ENCODE measurements at places on chromosomes 1 and 21.

- DNase-seq: no peak
These were observed 41.6 kb downstream of the AK4 start for GRCh38 chr1:65189576-65190115.

DNA sequence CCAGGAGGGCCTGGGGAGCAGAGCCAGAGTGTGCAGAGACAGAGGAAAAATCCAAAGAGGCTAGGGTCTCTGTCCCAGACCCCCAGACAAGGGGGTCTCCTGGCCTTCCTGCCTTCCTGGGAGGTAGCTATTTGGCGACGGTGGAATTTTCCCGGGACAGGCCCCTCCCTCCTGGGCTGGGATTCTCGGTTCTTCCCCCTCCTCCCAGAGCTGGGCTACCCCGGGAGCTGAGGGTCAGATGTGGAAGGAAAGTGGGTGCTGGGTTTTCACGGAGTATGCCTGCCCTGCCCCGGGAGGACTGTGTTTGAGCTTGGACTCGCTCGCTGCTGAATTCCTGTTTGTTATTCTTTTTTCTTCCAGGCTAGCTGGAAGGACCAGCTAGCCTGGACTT lies 759 bp downstream of the AMPD2 start:
- peak; percentile 36 for DNase-seq

DNA sequence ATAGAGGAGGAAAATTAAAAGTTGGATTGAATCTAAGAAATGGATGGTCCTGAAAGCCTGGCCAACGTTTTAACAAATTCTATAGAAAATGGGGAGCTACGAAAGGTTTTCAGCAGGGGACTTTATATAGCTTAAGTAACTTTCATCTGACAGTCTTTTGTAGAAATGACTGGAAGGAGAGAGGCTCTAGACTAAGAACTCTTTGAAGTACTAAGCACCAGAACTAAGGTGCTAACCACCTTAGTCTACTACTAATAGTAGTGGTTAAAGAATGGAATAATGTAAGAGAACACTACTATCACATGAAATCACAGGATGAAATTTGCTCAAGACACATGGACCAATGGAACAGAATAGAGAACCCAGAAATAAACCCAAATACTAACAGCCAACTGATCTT lies 126.1 kb downstream of the DENND1B start:
- DNase-seq: no peak

- DNase-seq: peak; percentile 51
These were observed 13.5 kb downstream of the CITED4 start for GRCh38 chr1:40848530-40849189.

DNA sequence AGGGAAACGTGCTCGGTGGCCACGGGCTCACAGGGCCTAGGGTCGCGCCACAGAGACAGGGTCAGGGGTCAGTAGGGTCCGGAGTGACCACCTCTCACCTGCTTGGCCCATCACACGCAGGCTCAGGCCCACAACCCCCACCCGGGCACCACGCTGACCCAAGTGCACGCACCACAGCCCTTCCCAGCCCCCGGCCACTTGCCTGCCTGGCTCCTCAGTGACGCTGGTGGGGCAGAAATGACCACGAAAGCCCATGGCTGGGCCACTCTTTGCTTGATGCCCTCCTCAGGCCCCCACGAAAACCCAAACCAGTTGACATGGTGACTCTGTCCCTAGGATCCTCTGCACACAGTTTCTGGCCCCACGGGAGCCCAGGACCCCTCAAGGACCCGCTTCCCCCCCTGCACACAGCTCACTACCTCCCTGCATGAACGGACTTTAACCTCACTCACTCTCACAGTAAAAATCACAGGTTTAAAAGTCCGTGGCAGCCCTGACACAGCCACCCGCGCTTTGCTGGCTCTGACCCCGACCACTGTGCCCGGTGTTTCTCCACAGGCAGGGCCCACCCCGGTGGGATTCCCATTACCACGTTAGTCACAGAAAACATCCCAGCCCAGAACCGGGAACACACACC lies 20.7 kb downstream of the NADK start:
- no peak for DNase-seq

DNA sequence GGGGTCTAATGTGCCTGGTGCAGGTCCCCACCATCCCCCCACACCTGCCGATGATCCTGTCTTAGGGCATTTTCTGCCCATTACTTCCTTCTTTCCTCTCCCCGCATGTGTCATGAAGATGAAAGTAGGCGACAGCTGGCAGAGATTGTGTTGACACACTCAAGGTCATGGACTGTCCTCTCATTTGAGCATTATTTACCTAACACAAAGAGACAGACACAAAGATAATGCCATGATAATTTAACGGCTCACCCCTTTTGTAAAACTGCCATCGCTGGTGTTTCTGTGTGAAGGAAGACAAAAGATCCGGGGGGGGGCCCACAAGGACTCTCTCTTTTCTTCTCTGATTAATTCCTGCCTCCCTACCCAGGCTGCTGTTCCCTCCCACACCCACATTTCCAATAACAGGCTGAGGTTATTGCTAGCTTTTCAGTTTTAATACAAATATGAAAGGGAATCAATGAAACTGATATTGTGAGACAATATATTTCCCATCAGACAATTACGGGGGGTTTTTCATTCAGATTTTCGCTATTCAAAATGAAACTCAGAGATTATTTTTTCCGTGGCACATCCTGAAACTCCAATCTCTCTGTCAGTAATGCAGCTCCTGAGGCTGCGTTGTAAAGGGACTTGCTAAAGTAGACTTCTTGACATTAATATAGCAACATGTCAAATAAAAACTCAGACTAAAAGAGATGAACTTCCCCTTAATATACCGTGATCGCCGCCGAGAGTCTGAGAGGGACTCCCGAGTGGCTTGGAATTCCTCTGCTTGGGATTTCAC lies 561.1 kb downstream of the NPHP4 start:
- DNase-seq: no peak

- no peak for DNase-seq
These were observed 21.4 kb upstream of the PTAFR start for GRCh38 chr1:28197682-28198415.

DNA sequence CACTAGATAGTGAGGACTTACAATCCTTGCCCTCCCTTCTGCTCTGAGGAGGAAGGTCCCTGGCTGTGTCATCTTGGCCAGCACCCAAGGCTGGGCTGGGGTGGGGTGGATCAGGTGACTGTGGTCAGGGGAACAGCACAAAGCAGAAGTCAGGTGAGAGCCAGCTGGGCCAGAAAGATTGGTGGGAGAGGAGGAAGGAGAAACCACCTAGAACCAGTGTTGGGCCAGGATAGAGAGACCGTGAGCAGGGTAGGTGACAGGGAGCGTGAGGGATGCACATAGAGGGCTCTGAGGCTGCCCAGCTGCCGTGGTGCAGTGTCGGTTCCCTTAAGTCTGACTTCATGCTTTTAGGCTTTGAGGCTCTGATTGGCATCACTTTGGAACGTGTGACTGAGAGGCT lies 22.7 kb downstream of the NCF2 start:
- no peak for DNase-seq

- DNase-seq: no peak
These were observed 29.3 kb downstream of the SLC5A9 start for GRCh38 chr1:48251821-48252220.

- DNase-seq: no peak
These were observed 300.1 kb downstream of the KCNT2 start for GRCh38 chr1:196308176-196308575.

DNA sequence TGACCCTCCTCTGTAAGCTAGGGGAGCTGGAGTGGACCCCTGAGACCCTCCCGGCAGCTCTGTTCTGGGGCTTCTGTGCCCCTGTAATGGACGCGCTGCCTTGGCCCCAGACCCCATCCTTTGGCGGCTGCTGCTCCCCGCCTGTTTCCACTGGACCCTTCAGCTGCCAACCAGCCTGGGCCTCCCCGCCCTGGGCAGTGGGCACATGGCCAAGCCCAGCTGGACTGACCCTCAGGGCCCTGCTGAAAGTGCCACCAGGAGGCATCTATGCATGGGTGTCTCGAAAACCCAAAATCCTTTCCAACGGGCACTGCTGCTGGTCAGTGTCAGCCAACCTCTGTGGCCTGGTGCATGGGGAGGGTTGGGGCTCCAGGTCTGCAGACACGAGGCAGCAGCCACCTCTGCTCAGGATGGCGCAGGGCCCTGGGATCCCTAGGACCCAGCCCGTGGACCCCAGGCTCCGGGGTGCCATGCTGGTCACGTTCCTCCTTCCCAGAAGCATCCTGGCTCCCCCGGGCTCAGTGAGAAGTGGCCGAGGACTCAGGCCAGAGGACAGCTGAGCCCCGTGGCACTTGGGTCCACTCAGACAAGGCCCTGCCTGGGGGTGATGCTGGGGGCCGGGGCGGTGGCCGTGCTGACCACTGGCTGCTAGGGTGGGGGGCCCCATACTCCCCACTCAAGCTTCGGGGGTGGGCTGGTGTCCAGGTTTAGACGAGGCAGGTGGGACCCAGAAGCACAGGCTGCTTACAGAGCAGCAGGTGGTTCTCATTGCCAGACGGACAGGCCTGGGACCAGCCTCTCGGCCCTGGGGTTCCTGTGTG lies 46.9 kb downstream of the SLX9 start:
- peak; percentile 22 for DNase-seq

DNA sequence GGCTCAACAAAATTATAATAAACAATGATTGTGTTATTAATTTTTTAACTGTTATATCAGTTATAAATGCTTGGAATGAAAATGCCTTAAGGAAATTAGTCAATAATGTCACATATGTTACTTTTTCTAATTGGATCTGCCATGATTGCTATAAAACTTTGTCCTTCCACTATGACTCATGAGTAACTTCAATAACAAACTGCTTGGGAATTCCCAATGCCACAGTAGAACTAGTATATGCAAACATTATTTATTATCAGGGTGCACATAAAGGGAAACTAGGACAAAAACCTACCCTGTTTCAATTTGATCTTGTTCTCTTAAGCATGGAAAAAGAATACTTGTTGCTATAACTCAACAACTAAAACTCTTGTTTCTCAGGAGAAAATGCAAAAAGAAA lies 59.1 kb upstream of the PDC start:
- DNase-seq: no peak

DNA sequence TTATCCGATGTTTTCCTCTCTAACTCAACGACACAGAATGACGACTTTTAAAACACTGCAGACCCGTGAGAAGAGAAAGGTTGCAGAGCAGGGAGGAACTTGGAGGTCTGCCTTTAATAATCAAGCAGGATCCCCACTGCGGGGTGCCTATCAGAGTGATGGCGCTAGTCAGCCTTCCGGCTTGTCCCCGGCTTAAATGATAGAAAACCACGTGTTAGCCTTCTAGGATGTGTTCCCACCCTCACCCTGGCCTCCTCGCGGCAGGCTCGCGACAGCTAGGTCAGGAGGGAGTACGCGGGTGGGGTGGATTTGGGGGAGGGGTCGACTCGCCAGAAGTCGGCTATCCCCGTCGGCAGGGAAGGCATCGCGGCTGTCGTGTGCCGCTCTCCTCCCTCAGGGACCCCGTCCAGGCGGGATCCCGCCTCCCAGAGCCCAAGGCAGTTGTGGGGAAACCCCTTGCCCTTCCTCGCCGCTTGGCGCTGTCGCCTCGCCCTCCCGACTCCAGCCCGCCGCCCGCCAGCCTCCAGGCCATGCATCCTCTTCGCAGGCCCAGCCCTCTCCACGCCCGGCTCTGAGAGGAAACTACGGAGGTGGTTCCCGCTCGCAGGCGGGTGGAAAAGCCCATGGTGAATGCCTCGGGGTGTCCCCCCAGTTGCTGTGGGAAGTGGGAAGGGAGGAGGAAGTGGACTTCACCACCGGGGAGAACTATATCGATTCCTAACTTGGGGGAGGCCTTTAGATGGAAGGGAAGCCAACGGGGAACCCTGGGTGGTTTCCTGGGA lies 1.1 kb upstream of the SMG7 start:
- peak; percentile 91 for DNase-seq

DNA sequence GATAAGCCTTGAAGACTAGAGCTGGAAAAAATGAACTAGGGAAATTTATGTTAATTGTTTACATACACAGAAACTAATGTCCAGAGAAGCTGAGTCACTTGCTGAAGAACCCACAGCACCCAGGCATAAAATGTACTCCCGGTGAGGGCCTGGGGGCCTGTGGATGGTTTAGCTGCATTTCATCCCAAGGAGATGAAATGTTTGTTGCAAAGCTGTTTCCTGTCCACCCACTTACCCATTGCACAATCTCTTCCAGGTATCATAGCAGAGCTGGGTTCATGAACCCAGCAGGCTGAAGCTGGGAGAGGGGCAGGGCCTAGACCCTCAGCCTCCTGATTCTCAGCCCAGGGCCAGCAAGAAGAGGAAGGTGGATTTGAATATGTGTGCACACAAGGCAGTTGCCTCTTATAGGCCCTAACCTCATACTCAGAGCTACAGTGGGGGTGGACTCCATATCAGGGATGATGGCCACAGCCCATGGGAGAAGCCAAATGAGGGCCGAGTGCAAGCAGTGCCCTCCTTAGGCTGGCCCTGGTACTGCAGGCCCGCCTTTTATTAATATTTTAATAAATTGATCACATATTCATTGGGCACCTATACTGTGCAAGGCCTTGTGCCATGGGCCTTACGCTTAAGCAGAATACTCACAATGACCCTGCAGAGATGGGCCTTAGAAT lies 110.8 kb downstream of the LACTBL1 start:
- peak; percentile 40 for DNase-seq

- DNase-seq: peak; percentile 83
These were observed 132.4 kb downstream of the EDEM3 start for GRCh38 chr1:184622136-184622823.

- peak; percentile 5 for DNase-seq
These were observed 15.5 kb downstream of the TEX38 start for GRCh38 chr1:46687093-46687659.

DNA sequence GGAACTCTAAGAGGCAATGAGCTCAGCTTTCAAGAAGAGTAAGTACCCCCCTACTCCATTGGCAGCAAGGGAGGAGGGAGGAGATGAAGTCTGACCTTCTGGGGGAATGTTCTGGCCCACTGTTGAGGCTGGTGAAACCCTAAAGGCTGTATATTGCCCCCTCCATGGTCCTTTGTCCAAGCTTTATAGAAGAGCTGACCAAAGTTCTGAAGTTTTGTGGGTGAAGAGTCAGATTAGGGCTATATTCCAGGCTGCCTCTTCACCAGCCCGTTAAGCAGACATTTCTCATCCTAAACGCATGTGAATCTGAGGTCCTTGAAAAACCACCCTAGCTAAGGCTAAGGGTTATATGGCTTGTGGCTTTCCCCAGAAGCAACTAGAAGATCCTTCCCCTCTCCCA lies 1.4 kb downstream of the C1orf94 start:
- DNase-seq: no peak

- peak; percentile 84 for DNase-seq
These were observed 62.0 kb upstream of the ABCG1 start for GRCh38 chr21:42156690-42157605.

DNA sequence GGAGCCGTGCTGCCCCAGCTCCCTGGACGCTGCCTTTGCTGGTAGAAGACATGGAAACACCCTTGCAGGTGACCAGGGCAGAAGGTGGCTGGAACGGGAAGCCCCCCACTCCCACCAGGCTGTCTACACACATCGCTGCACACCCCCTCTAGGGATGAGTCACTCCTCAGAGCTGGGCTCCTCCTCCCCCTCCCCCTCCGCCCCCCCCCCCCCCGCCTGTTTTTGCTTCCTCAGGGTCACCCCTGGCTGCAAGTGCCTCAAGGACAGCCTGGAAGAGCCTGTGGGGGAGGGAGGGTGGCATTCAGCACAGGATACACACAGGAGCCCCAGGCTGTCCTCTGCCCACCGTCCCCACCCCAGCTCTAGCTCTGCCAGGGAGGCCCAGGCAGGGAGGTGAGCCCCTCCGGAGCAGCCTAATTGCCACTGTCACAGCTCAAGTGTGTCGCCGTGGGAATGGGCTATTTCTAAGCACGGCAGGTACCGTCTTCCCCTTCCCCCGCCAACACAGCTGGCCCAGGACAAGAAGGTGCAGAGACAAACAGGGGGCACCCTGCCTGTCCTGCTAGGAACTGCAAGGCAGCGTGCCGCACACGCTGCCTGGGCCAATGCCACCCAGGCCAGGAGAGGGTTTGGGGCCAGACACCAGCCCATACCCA lies 2.5 kb downstream of the FNDC10 start:
- DNase-seq: peak; percentile 62

- no peak for DNase-seq
These were observed 43.5 kb downstream of the TGFB2 start for GRCh38 chr1:218388591-218388990.

Data from BE2C (cell line).